Choroid plexus epithelial cell (primary cell): ENCODE measurements at places on chromosomes 5 and 9.

DNA sequence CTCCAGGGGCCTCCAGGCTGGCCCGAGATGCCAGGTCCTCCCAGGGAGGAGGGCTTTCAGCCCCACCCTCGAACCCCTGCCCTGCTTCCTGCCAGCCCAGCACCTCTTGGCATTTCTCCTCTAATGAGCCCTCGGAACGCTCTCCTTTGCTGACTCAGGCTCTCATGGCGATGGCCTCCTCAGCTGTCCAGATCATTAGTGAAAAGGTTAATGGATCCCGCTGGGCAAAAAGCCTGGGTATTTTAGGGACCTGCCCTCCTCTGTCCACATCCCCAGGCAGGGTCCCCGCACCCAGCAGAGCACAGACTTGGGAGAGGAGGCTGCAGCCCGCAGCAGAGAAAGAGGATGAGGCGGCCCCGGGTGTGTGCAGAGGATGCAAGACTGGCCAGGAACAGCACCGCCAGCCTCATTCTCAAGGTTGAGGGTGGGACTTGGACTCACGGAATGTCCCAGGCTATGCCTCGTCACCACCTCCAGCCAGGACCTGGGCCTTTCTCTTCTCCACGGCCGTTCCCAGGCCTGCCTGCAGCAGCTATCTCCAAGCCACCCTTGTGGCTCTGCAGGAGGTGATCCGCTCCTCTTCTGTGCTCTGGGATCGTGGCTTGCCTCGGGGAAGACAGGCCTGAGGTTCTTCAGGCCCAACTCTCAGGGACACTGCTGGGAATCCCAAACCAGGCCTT lies 23.0 kb upstream of the ADAMTS2 start:
- DNase-seq, result no peak

DNA sequence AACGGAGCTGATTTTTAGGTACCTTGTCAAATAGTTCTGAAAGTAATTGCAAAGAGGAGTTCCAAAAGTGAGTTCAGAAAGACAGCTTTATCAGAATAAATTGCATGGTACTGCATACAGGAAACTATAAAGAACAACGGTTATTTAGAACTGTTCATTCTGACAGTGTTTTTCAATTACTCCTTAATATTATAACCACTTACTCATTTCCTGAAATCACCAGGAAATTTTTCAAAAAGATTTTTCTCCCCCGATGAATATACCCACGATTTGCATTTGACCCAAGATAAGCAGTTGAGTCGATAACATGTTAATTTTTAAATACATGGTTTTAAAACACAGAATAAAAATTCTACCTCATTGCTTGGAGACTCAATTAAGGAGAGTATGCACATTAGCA lies 9.4 kb downstream of the DOCK8 start:
- no peak for DNase-seq

DNA sequence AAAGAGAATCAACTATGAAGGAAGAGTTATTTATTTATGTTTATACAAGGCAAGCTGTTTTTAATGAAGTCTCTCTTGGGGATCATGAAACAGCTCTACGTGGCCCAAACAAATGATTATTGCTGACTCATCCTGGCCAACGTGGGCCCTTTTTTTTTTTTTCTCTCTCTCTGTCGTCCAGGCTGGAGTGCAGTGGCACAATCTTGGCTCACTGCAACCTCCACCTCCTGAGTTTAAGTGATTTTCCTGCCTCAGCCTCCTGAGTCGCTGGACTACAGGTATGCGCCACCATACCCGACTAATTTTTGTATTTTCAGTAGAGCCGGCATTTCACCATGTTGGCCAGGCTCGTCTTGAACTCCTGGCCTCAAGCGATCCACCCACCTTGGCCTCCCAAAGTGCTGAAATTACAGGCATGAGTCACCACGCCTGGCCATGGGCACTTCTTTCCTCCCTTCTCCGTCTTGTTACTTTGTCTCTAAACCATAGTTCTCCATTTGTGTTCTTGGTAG lies 98.3 kb downstream of the BASP1 start:
- peak; percentile 63 for DNase-seq

GRCh38 chr5:150184990-150185912 lies 4.6 kb upstream of the SLC6A7 start:
- DNase-seq, result no peak

GRCh38 chr5:179369530-179369884 lies 24.2 kb upstream of the ADAMTS2 start:
- no peak for DNase-seq

DNA sequence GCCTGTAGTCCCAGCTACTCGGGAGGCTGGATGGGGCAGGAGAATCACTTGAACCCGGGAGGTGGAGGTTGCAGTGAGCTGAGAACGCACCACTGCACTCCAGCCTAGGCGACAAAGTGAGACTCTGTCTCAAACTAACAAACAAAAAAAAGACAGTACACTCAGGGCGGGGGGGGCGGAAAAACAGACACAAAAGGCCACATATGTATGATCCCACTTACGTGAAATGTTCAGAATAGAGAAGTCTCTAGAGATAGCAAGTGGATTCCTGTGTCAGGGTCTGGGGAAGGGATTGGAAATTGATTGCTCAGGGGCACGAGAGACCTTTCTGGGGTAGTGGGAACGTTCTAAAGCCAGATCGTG lies 9.0 kb upstream of the LCN1 start:
- no peak for DNase-seq

DNA sequence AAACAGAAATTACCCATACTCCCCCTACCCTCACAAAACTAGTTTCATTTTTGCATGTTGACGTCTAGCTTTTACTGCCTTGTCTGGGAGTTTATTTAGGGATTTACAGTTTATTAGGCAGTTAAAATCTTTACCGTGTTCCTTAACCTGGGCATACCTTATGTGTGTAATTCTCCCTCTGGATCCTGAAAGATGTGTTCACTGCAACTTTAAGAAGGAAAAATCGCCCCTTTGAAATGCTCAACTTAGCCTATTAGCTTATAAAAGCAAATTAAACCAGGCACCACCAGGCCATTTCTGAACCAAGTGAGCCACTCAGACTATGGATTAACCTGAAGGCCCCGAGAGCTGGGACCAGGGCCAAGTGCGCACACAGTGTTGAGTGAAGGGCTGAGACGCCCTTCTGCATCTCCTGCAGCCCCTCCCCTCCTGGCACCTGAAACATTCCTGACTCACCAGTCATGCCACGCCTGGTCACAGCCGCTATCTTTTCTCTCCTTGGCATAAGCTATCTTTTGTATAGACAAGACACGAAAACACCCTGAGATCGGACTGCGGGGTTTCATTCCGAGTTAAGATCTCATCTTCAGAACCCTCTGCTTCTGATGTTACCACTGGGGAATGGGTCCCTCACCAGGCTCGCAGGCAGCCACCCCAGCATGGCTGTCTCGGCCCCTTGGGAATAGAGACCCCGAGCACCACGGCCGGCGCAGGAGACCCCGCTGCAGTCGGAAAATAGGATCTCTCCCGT lies 111.9 kb downstream of the ROR2 start:
- DNase-seq, result peak; percentile 58

DNA sequence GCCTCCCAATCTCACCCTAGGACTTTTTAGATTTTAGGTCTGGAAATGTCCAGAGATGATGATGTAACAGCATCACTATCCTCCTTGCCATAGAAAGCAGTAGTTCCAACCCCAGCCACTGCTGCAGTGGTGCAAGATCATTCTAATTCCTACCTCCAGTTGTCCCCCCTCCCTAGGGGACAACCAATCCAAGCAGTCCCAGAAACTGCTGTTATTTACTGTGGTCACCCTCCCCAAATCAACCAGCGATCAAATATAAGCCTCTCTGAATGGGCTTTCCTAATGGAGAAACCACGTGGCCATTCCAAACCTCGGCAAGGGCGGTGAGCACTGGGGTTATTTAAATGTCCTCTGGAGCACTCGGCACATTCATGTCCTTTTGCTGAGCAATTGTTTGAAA lies 159.8 kb downstream of the SLF1 start:
- no peak for DNase-seq

- peak; percentile 91 for DNase-seq
Measured at GRCh38 chr5:159316519-159317383, 13.5 kb downstream of the IL12B start.

DNA sequence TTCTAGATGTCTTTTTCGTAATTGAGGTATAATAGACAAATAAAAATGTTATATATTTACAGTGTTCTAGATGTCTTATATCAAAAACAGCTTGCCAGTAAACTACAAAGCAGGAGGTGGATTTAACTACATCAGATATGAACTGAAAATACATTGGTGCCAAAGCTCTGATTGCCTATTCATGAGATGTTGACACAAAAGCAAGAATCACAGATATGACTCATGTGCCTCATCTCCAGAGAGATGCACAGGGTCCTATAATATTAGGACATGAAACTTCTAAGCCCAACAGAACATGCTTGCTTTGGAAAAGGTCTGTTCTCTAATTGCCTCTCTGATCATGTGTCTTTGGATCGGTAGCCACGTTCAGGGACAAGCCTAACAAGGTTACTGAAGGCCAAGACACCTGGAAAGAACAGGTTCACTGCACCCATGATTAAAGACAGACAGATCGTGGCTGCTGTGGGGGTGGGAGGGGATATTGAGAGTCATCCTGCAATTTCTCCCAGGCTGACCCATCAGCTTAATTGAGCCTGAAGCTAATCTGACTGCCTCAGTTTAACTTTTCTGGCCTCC lies 16.8 kb downstream of the ABCA1 start:
- DNase-seq, result peak; percentile 47

DNA sequence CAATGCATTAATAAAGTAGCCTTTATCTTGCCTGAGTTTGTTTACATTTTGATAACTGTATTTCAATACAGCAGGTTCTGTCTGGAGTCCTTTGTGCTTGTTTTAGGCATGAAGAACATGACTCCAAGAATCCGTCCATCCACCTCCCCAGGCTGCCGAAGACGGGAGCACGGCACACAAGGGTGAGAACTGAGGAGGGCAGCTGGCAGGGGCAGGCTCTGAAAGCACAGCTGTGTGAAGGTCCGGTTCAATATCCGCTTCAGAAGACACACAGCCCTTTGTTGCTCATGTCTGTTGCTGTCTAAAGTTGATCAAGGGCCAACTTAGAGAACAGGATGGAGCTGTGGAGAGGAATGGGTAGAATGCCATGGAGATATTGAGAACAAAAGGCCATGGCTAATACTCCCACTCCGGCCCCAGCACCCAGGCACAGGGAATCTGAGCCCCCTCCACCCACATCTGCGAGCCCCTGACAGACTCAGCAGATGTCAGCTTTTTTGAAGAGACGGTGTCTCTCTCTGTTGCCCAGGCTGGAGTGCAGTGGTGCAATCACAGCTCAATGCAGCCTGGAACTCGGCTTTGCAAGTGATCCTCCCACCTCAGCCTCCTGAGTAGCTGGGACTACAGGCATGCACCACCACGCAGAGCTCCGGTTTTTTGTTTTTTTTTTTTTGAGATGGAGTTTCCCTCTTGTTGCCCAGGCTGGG lies 58.5 kb upstream of the GNE start:
- DNase-seq, result peak; percentile 48

DNA sequence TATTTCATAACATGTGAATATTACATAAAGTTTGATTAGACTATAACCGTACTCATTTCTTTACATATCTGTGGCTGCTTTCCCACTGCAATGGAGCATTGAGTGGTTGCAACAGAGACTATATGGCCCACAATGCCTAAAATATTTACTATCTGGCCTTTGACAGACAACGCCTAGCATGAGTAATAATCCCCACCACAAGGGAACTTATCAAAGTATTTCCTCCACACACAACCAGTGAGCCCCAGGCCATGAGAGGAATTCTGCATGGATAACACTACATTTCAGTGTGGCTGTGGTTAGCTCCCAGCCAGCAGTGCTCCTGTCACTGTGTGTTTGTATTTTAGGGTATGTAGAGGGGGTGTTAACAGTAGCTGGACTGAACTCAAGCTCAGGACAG lies 54.8 kb downstream of the FAM81B start:
- peak; percentile 82 for DNase-seq

DNA sequence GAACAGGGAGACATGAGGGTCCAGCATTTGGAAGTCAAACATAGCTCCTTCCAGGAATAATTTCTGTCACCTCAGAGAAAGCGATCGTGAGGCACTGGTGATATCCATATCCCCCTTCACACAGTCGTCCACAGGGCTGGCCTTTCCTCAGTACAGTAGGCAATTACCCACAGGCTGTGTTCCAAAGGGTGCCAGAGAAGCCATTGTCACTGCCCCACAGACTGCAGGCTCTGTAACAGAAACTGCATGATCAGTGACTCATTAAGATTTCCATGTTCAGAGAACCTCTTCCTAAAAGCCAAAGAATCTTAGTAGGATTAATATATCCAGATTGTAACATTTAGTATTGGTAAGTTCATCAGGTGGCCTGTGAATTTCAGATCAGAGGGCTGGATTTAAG lies 127.6 kb downstream of the RPS23 start:
- DNase-seq, result no peak

DNA sequence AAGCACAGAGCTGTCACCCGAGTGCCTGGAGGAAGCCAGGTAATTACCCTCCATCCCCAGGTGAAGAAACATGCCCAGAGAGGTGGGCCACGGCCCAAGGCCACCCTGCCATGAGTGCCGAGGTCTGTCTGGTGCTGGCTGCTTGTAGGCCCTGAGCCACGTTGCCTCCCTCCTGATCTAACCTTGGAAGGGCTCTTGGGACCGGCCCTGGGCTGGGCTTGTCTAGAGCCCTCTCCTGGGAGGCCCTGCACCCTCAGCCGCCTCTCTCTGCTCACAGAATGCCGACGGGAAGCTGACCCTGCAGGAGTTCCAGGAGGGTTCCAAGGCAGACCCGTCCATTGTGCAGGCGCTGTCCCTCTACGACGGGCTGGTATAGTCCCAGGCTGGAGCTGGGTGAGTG lies 39.4 kb upstream of the HMCN2 start:
- DNase-seq, result no peak

GRCh38 chr5:151497391-151498002 lies 50.1 kb downstream of the SLC36A1 start:
- no peak for DNase-seq

DNA sequence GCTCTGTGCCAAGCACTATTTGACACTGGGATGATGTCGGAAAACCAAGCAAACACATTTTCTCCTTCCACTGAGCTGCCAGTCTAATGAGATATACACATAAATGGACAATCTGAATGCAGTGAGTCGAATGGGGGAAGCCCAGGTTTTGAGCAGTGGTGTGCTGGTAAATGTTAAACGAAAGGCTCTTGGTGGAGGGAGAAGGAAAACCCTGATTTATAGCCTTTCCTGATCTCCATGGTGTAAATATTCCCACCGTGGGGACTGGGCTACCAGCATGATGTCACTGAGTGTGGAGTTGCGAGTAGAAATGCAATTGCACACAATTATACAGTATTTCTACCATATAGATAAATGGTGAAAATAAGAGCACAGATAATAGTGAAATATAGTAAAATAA lies 5.0 kb upstream of the GSN start:
- no peak for DNase-seq
